Activated T-cell treated with anti-CD3 and anti-CD28 coated beads, Interleukin-2, amount 50 U/mL, for 48 hours (primary cell): ENCODE measurements at places on chromosomes 5 and 9.
A peak's percentile ranks its signal among the peaks of the same experiment; 100 is the strongest.

DNA sequence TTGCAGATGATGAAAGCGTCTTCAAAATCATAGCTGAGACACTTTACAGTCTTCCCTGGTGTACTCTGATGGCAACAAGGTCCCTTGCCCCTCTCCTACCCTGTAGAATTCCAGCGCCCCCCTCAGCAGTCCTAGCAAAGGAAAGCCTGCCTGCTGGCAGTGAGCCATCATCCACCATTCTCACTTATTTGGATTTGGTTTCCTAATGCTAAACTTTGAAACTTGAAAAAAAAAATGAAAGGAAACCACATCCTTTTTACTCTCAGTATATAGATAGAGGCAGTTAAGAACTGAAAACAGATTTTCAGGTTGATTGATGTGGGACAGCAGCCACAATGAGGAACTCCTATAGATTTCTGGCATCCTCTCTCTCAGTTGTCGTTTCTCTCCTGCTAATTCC lies at the start of gene GZMA:
TSS of gene GZMA (plus strand) at position 299 of the 400 bp plus-strand sequence. CDS start at position 336, 37 bp downstream.
- DNase-seq = peak; percentile 32

GRCh38 chr9:94498801-94499453 lies 56.0 kb upstream of the PCAT7 start:
- no peak for DNase-seq

DNA sequence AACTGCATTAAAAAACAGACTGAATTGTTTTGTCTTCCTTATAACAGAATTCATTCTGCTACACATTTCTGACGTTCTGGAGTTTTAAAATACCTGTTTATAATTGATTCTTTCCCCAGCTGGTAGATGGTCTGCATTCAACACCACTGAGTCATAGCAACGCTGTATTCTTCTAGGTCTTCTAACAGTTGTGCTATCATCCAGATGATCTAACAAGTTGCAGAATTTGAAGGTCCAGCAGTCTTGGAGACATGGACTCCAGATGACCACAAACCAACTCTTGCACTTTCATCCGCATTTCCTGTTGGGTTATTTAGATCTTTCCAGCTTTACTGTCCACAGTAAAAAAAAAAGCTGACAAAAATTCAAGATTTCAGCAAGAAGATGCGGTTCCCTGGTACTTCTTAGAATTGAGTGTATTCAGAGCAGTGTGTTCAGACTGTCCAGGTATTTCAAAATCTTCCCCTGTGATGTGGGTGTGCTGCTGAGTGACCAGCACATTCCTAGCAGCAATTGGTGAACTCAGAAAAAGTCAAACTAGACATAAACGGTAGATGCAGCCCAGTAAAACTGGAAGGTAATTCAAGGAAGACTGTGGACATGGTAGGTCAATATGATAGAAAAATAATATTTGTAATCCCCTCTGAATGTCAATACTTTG lies 50.2 kb downstream of the CSNK1A1 start:
- no peak for DNase-seq

DNA sequence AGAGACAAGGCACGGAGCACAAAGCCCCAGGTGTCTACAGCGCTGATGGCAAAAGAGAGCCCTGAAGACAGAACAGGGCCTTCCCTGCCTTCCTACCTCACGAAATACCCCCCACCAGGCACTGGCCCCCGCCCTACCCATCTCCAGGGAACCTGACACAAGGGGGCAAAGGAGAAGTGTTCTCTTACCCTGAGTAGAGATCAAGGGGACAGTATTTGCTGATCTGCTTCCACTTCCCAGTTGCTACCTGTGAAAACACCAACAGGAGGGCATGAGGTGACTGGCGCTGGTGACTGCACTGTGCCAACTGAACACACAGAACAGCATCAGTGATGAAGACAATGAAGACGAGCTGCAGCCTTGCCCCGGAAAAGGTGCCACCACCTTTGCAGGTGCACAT lies 27.4 kb downstream of the IPPK start:
- DNase-seq = peak; percentile 10

- DNase-seq = no peak
These were observed 8.3 kb downstream of the RFX3 start for GRCh38 chr9:3517377-3518048.

DNA sequence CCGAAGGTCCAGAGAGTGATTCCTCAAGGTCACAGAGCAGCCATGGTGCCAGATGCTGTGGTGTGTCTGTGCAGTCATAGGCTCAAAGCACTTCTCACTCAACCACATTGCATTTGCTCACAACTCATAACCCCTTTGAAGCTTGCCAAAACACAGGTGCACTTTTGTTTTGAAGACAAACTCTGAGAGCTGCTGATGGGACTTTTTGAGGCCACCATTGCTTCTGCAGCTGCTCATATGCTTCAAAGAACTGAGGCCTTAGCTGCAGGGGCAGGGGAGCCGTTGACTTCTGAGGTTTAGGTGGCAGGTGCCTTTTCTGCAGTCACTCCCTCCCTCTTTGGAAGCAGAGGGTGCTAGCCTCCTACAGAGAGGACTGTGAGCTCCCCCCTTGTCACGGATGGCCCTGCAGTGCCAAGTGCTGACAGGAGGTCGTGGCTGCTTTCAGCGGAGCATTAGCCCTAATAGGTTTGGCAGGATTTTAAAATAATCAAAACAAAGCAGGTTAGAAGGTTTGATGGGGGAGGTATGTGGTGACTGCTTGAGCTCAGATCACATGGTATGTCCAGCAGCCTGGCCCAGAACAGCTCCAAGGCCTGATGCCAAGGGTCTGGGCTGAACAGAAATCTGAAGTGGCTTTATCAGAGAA lies 232.1 kb downstream of the MAN2A1 start:
- peak; percentile 48 for DNase-seq

DNA sequence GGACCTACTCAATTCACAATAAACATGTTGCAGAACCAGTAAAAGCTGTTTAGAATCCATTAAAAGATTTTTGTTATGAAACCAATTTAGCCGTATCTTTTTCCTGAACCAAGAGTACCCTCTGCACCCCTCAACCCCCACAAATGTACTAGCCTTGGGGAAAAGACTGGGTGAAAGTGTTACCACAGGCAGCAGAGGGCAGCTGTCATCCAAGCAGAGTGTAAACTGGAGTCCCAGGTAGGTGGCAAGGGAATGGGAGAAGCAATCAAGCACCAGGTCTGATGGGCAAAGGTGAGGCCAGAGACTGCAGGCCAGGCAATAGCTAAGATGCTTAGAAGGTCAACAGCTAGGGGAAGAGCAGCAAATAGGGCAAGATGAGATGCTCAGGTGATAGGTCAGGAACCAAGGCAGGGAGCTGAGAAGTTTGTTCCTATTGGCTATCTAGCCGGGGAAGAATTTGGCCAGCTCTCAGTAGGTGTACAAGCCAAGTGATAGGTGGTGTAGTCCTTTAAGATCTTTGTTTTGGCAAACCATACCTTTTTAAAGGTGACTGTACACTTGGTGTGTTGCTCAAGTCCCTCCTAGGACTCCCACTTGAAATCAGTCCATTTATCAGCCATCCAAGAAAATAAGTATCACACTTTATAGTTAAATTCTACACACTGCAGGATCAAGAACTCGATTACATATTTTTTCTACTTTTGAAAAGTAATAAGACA lies 77.8 kb upstream of the CCDC112 start:
- no peak for DNase-seq

- peak; percentile 55 for DNase-seq
These were observed 7.1 kb downstream of the RAPGEF1 start for GRCh38 chr9:131732636-131733289.

DNA sequence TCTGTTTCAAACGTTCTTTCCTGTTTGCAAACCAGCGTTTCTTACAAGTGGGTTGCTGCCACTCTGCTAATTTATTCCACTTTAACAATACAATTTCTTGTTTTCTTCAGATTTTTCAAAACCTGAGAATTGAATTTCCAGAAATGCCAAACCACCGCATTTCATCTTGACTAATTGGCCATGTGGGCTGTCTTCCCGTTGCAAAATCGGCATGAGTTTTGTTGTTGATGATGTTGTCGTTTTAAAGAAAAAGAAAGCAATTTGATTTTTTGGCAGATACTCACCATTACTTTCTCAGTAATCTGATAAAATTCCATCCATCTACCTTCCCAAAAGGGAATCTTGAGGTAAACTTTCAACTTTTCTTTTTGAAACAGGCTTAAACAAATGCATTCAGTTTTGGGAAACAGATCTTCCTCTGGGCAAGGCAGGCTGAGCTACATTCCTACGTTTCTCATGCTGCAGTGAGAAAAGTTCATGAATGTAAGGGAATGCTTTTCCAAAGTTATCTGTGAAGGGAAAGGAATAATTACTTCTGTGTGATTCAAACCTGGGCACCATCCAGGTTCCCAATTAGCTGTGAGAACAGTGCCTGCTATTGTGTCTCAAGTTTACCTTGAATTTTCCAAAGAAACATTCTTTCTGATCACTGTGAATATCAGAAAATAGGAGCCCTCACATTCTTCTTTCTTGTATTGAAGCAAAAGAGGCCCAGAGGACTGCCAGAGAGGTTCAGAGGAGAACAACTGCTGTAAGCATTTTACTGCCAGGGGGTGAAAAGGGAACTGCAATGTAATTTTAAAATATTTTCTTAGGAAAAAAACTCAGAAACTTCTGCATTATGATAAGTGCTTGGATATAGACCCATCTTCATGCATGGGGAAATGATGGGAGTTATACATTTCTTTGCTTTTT lies 100.7 kb upstream of the TUT7 start:
- DNase-seq = no peak

DNA sequence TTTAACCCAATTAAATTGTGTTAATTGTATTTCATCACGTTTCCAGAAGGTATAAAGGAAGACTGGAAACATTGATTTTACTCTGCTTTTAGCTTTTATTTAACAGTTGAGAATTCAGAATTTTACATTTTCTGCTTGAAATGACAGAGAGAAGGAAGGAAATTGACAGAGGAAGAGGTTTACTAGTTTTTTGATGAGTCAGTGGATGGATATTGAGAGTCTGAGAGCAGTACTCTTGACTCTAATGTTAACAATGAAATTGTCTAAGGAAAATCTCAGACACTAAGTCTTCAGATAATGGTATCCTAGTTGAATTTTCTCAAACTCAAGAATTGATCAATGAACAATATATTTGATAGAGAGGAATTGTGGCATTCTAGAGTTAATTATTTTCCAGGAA lies 60.6 kb downstream of the IPO11 start:
- DNase-seq = no peak

DNA sequence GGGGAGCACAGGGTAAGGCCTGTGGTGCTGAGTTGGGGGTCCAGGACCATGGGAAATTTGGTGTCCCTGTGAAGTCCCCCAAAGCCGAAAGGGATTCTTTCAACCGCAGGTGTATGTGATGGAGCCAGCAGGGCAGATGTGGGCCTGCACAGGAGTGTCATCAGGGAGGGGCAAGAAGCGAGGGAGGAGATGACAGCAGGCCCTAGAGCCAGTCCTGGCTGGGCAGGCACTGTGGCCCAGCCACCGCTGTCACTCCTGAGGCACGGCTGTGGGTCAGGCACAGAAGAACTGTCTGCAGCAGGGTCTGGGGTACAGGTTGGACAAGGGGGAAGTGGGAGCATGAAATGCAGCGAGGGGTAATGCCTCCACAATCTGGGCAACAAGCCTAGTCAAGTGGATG lies 4.8 kb downstream of the HK3 start:
- peak; percentile 12 for DNase-seq

DNA sequence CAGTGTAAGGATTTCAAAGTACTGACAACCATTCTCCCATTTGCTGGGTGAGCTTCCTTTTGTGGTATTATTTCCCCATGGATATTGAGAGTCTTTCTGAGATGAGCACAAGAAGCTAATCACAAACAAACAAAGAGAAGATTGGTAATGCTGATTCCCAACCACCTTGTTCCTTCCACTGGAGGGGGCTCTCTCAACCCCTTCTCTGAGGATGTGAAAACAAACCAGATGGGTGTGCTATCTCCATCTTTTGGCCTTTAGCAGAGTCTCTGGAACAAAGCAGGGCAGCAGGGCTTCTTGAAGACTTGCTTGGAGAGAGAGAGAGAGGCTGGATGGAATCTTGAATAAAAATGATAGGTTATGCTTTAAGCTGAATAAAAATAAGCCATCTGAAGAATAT lies 576.7 kb upstream of the ZNF462 start:
- DNase-seq = no peak

DNA sequence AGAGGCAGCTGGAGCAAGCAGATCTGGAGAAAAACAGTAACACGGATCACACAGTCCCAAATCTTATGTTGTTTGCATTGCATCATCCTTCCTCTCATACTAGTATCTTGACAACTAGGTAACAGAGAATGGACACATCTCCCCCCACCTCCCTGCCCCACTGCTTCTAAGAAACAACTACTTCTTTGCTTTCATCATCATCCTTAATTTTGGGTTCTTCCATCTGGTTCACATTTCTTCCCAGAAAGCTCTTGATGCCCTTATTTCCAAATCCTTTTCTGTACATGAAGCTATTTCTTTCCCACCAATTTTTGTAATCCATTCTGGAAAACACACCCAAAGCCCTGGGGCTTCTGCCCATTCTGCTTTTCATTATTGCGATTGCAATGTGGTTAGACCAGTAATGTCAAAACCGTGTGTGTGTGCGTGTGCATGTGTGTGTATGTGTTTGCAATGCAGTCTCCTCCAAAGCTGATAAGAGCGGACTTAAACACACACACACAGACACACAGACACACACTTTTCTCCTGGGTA lies 254.7 kb upstream of the SLC30A5 start:
- DNase-seq = no peak

DNA sequence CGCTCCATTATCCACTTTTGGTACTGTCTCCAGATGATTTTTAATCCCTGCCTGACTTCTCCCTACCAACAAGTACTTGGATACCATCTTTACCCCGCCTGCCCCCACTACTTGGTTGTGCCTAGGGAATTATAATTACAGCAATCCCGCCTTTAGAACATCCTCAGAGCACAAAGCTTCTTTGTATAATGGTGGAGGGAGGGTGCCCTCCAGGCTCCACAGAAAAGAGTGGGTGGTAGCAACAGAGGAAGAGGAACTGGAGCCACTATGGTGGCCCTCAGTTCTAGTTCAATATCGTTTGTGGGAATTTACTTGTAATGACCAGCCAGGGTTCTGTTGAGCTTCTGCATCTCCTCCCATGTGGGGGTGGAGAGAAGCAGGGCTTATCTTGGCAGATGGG lies 79.0 kb upstream of the RNF38 start:
- DNase-seq = no peak

- DNase-seq = no peak
These were observed 561.6 kb downstream of the TAF11L14 start for GRCh38 chr5:18195910-18196309.

- DNase-seq = no peak
These were observed 314.9 kb downstream of the DRD1 start for GRCh38 chr5:175129121-175129520.

DNA sequence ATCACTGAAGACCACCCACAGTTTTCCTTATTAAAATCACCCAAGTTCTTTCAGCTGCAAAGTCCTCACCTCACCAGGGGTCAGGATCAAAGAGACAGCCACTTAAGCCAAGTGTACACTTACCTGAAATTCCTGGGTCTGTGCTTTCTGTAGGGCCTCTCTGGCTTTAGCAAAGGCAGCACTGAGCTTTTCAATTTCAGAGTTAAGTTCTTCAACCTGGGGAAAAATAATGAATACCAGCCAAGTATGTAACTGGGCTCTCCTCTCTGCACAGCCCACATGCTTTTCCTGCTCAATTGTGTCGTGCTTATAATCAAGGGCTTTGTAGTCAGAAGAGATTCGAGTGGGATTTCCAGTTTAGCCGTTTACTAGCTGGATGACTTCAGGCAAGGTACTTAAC lies 55.1 kb downstream of the CDK5RAP2 start:
- no peak for DNase-seq

- DNase-seq = no peak
These were observed 6.8 kb downstream of the NDST1 start for GRCh38 chr5:150514708-150515211.

- no peak for DNase-seq
These were observed 250.8 kb upstream of the KLF4 start for GRCh38 chr9:107740088-107740980.
